ENCODE measurements at places on chromosomes 6 and 20.
A peak's percentile ranks its signal among the peaks of the same experiment; 100 is the strongest.

DNA sequence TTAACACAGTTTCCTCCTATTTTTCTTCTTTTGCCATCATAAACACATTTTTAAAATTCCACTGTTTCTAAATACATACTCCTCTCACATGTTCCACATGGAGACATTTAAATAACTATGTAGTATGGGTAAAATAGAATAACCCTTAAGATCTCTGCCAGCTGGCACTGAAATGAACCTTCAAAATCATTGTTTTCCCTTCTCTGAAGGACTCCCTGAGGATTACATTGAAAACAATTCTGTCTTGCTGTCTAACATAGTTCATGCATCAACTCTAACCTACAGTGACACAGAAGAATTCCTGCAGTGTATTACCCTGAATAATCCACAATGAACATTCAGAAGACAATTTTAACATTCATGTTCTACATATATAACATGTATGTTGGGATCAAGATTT lies 1361.8 kb upstream of the CITED2 start:
- DNase-seq, result no peak

DNA sequence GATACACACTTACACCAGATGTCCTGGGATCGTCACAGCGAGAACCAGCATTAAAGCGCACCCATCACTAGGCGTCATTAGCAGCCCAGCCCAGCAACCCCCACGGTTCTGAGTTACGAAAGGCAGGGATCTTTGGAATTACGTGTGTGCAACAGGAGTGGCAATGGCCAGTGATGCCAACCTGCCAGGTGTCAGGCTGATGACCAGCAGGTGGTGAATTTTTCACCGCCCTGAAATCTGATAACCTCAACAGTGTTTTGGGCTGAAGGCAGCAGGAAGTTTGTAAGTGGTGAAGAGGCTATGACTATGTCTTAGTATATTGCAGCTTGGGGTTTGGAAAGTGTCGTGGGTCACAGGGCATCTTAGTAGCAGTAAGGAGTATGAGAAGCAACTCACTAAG lies 166.1 kb downstream of the TMEM242 start:
- DNase-seq, result no peak

GRCh38 chr6:137852346-137852745 lies 14.7 kb upstream of the TNFAIP3 start:
- no peak for DNase-seq

DNA sequence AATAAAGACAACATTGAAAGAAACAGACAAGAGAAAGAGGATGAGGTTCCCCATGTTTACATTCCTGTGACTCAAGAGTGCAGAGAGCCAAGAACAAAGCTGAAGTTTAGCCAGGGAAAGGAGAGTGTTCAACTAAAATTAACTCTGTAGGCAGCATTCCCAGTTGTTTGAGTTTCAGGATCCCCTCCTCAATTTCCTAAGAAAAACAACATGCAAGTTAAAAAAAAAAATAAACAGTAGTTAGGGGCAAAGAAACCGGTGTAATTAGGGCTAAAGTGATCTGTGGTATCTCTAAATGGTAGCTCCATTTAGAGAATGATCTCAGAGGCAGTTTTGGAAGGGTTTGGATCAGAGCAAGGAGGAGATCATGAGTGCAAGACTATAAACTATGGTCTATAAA lies 30.9 kb upstream of the RAB23 start:
- peak; percentile 52 for DNase-seq

- DNase-seq, result no peak
Observed at GRCh38 chr6:166343150-166343487, 774 bp upstream of the SFT2D1 start.

DNA sequence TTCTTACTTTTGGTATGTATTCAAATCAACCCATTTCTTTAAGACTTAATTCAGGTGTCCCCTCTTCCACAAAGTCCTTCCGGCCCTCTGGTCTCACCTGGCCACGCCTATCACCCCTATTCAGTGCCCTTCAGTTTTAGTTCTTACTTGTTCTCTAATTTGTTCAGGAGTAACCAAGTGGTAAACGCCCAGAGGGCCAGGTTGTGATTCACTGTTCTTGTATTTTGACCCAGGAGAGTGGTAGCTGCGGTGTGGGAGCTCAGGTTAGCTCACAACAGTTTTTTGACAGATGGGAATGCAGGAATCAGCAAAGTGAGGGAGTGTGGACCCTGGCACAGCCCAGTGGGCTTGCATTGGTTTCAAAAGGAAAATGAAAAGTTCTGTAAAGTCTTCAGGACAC lies 81.7 kb upstream of the RIPOR2 start:
- DNase-seq, result no peak

DNA sequence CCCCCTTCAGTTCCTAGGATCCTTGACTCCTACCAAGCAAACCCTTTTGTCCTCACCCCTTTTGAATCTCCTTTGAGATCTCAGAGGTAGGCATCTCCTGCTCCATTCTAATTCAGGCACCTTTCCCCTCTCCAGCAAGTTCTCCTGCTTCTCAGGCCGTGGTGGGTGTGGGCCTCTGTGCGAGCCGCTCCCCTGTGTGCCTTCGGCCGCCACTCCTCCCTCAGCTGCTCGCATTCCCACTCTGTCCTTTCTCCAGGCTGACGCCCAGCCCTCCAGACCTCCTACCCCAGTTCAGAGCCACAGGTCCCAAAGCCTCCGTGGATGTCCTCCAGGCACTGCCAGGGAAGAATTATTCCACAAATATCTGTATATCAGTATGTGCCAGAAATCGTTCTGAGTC lies 19.7 kb upstream of the RPS6KA2 start:
- DNase-seq, result no peak

GRCh38 chr6:111027219-111027618 lies 45.4 kb downstream of the RPF2 start:
- DNase-seq, result no peak

- no peak for DNase-seq
Observed at GRCh38 chr6:138785980-138786379, 9.9 kb upstream of the ECT2L start.

GRCh38 chr20:64021124-64021975 lies 14.6 kb upstream of the C20orf204 start:
- DNase-seq, result no peak

DNA sequence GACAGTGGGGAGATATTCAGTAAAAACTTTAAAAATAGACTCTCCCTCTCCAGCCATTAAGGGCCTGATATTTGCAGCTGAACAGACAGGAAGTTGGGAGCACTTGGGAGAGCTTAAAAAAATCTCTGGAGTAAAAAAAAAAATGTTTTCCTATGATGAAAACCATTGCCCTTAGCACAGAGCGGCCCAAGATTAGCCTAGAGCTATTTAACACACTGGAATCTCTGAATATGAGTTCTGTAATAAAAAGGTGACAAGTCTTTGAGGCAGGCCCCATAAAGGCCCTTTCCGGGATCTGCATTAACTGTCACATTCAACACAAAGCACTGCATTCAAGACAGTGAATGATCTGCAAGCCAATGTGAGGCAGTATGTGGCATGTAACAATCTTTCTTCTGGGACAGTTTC lies 393.7 kb downstream of the ZFAND3 start:
- DNase-seq, result no peak

DNA sequence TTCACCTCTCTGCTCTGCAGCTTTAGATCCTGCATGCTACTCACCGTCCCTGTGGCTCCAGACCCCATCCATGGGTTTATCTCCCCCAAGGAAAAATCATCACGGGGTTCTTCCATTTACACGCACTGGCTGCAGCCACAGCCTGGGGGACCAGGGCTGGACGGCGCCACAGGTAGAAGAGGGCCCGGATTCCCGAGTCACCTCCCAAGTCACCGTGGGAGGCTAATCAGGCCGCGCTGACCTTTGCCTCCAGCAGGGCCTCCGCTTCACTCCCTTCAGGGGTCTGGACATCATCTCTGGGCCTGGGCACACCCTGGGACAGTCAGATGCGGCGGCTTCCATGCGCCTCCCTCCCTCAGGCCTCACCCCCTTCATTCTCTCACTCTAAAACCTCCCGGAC lies 47.8 kb upstream of the ENTPD6 start:
- no peak for DNase-seq

GRCh38 chr20:38227420-38228360 lies 32.8 kb downstream of the KIAA1755 start:
- DNase-seq, result no peak

DNA sequence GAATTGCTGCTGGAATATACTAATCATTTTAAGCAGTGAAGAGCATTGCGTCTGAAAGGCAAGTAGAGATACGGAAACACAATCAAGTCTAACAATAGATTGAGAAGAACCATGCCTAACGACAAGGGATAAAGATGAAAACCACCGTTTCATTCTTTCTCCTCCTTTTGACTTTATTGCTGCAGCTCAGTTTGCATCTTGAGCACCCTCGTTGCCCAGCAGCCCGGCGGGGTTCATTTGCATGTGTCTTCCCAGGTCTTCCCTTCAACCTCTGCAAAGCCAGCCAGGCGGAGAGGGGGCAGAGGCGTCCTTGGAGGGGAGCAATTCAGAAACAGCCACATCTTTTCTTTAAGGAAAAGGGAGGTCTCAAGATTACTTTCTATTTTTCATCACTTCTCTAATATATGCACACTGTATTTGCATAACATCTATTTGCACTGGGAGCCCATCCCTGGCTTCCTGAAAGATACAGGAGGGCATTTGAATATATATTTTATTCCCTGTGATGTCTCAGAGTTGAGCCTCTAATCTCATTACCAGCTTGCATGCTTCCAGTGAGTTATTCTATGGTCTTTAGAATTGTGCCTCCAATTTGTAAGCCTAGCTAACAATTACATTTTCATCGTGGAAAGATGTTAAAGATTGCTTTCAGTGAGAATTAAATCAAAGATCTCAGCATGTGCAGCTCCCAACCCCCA lies 18.7 kb upstream of the PXDC1 start:
- no peak for DNase-seq

- DNase-seq, result no peak
Observed at GRCh38 chr6:169014211-169015197, 239.1 kb downstream of the THBS2 start.

GRCh38 chr6:9532621-9533557 lies 882.0 kb downstream of the TFAP2A start:
- DNase-seq, result peak; percentile 12

DNA sequence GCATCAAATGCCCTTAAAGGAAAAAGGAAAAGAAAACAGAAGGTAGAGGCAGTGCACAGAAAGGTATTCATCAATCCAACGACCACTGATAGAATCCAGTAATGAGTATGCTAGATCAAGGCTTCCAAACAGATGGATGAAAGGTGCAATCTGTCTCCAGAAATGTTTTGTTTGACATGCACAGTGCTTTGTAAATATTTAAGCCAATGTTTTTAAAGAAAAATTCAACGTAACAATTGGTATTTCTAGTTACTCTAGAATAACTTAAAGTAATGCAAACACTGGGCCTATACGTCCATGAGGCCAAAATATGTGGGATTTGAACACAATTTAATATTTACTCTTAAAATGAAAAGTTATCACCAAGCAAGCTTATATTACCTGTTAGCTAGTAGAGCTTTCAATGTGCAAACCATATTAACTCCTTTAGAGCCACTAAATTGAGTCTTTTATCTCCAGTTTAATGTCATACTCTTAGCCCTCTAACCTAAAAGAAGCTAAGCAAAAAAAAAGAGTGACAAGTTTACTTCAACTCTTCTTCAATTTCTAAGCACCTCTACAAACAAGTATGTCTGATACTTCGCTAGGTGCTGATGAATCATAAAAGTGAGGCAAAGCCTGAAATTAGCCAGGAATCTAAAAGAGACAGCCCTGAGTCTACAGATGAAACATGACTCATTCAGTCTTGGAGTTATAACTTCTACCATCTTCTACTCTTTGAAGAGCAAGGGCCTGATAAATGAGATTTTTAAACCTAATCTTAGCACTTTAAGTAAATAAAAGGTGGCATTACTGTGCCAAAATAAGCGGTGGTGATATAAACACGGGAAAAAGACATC lies 169.8 kb downstream of the PTPRK start:
- DNase-seq, result peak; percentile 11

DNA sequence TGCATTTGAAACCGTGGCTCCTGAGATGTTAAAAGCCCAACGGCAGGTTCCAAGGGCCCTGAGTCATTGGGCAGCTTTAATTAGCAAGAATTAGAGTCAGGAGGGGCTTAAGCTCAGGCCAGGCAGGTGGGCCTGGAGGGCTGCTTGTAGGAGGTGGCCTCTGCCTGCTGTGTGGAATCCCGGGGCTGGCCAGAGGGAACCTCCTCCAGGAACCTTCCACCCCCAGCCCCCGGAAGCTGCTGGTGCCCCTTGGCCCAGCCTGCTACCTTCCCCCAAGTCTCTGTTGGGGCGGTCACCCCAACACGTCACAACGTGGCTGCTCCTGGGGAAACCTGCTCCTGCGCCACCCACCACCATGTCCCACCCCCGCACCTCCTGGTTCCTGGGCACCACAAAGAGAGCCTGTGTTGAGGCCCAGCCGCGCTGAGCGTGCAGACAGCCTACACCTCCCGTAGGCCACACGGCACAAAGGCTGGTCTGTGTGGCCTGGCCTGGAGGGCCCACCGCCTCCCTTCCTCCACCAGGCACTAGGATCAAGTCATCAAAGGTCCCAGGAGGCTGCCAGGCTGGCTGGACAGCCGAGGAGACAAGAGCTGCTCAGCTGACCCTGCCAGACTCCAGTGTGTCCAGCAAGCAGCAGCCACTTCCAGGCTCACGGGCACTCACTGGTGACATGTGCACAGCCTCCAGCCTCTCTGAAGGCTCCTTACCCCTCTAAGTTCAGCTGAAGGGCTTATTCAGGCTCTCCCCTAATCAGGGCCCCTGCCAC lies 86.3 kb downstream of the SNX5 start:
- no peak for DNase-seq

DNA sequence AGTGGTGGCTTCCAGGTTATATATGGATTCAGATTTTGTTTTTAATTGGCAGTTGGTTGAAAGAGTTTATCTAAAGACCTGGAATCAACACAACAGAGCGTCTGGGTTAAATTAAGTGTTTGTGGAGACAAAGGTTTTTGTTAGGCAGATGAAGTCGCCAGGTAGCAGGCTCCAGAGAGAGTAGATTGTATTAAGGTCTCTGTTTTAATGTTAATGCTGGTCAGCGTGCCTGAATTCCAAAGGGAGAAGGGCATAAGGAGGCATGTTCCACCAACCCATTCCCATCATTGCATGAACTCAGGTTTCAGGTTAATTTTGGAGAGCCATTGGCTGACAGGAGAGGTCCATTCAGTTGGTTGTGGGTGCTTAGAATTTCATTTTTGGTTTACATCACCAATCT lies 744.1 kb upstream of the GJE1 start:
- DNase-seq, result no peak

Measured in AG20443 (cell line).